ENCODE measurements at places on chromosomes 13 and 19.

DNA sequence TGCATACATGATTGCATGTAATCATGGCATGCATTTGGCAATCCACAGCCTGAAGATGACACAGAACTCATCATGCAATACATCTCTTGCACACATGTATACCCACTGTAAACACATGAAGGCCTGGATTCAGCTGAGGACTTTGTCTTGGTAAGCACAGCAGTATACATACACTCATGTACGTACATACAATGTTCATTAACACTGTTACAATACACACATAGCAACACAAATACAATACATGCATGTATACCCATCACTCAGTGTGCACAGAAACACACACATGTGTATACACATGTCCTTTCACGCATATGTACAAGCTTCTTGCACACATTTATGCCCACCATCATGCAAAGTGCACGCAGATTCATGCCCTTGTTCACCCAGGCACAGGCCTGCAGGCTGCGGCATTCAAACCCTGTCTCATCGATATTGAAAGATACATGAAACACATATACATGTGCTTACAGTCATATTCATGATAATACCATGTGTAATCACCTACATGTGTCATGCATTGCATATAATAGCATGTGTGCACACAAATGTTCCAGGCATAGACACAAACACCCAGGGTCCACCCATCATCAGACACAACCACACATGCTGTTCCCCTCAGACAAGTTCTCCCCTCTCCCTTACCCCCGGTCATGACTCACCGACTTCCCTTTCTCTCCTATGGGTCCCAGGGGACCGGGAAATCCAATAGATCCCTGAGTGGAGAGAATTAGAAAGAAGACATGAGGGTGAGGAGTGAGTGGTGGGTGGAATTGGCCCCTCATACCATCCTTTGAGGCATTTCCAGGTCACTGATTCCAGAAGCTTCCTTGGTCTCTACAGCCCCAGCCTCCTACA lies 28.7 kb downstream of the COL5A3 start:
- peaks cover 4% of the 10 kb centered on the region for H3K36me3 ChIP-seq
- H3K27ac ChIP-seq, result no peak overlapping the region
- peaks cover 6% of the 10 kb centered on the region for H3K4me1 ChIP-seq
- no peak for DNase-seq
- H3K4me3 ChIP-seq, result no peak overlapping the region

GRCh38 chr19:54383330-54383729 lies 18.6 kb upstream of the LAIR1 start:
- H3K4me1 ChIP-seq, result no peaks in the 10 kb centered on the region
- no peak overlapping the region for H3K4me3 ChIP-seq
- peaks cover 5% of the 10 kb centered on the region for H3K27me3 ChIP-seq
- no peak for DNase-seq
- no peak overlapping the region for H3K27ac ChIP-seq

DNA sequence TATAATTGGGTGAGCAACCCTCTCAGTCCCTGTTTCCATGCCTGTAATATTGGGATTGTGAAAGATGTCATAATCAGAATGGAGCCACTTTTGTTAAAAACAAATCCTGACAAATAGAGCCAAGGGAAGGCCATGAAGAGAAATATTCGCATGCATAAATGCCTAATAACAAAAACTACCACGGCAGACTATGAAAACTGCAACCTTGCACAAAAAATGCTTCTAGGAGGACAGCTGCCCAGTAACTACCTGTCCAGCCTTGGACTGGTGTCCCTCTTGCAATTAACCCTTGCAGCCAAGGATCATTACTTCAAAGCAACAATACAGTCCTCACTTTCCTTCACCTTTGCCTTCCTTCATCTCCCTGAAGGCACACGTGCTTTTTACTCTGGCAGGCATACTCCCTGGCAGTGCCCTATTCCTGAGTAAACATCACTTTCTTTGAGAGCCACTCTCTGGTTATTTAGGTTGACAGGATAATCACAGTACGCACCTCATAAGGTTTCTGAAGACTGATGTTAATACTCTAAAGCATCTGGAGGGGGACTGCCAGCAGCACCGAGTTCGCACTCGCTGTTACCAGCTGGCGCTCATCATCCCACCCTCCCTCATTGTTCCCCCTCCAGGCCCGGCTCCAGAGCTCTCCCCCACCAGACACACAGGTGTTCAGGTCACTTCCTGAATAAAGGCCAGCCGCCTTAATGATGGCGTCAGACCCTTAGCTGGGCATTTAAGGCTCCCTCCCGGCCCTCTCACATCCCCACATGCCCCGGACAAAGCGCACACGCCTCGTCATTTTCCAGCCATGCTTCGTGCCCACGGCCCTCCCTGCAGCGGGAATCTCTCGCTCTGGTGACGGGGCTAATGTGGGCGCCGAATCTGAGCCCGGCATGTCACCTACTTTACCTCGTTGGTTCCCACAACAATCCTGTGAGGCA lies 57.3 kb downstream of the CDADC1 start:
- H3K36me3 ChIP-seq, result no peaks in the 10 kb centered on the region
- peak overlapping the region; percentile 88 for H3K27ac ChIP-seq
- no peak overlapping the region for H3K4me3 ChIP-seq

DNA sequence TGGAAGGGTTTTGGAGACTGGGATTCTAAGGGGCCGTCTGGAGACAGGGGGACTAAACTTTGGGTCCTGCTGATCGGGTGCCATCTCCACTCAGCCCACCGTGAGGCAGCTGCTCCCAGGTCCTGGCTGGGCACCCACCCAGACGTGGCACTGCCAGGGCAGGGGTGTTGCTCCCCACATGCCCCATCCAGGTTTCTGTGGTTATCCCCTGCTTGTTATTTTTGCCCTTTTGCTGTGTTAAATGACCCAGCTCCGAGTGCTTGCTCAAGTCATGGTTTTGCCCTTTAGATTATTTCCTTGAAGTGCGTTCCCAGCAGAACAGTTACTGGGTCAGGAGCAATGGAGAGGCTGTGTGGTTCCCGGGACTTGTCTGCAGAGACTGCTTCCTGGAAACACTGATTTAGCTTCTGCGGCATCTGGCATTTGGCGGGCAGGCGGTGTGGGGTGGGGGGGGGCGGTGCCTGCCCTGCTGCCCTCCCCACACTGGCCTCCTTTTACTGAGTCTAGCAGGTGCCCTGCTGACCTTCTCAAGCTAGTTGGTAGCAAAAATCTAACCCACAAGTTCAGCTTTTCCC lies 1.9 kb downstream of the RAB11B start:
- H3K4me1 ChIP-seq, result peaks cover 63% of the 10 kb centered on the region
- DNase-seq, result no peak
- H3K27ac ChIP-seq, result peak overlapping the region; percentile 100

DNA sequence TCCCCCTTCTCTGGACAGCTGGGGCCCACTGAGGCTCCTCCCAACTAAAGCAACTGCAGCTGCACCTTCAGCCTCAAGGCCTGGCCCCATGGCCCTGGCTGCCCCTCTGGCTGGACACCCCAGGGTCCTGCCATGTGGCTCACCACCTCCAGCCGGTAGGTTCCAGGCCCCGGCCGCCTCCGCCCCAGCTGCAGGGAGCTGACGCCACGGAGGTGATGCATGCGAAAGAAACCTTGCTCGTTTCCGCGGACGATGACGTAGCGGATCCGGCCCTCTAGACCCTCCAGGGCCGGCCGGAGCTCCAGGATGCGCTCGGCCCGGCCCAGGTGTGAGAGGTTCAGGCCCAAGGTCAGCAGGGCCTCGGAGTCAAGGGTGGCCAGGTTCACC lies 13.3 kb downstream of the CCL25 start:
- no peaks in the 10 kb centered on the region for H3K36me3 ChIP-seq
- H3K4me3 ChIP-seq, result no peak overlapping the region
- H3K27ac ChIP-seq, result no peak overlapping the region
- no peak for DNase-seq
